ENCODE measurements at places on chromosomes 3 and 15. TPM values are rescaled to one million over a fixed set of nuclear protein-coding genes. Genes with fewer than 3 reads are reported as not detected.

NMD3 gene
- total RNA-seq = 90.7 TPM

LRRC34 gene
- total RNA-seq = not detected

PRTG gene
- 12.0 TPM for total RNA-seq

ACTC1 gene
- total RNA-seq = not detected

THBS1 gene
- total RNA-seq = 199 TPM

GUCA1C gene
- not detected for total RNA-seq

RNU5B-1 gene
- total RNA-seq = 20.3 TPM

SI gene
- total RNA-seq = not detected

ADGRG7 gene
- total RNA-seq = 1.4 TPM

ZPLD1 gene
- total RNA-seq = 0.64 TPM

GRCh38 chr3:177448987-177449359, 251.7 kb upstream of the TBL1XR1 start:
- DNase-seq = no peak

GRCh38 chr3:15964605-15965442, 167.0 kb upstream of the ANKRD28 start:
- no peak for DNase-seq

GRCh38 chr3:170171563-170171962, 10.0 kb downstream of the PHC3 start:
- DNase-seq = no peak

DNA sequence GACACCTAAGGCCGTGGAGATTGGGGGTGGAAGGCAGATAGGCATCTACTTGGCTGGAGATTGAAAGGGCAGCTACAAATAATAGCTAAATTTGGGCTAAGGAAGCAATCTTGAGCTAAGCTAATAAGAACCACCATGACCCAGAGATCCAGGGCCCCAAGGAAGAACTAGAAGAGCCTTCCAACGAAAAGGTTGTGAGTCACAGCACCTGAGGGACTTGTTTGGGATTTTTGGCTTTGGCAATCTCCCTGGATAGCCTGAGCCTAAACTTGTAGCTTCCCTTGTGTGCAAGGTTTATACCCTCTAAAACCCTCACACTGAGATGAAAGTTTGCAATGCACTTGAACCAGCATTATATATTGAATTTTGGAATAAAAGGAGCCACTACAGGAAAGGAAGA, 364.0 kb upstream of the IL12A start:
- no peak for DNase-seq

DNA sequence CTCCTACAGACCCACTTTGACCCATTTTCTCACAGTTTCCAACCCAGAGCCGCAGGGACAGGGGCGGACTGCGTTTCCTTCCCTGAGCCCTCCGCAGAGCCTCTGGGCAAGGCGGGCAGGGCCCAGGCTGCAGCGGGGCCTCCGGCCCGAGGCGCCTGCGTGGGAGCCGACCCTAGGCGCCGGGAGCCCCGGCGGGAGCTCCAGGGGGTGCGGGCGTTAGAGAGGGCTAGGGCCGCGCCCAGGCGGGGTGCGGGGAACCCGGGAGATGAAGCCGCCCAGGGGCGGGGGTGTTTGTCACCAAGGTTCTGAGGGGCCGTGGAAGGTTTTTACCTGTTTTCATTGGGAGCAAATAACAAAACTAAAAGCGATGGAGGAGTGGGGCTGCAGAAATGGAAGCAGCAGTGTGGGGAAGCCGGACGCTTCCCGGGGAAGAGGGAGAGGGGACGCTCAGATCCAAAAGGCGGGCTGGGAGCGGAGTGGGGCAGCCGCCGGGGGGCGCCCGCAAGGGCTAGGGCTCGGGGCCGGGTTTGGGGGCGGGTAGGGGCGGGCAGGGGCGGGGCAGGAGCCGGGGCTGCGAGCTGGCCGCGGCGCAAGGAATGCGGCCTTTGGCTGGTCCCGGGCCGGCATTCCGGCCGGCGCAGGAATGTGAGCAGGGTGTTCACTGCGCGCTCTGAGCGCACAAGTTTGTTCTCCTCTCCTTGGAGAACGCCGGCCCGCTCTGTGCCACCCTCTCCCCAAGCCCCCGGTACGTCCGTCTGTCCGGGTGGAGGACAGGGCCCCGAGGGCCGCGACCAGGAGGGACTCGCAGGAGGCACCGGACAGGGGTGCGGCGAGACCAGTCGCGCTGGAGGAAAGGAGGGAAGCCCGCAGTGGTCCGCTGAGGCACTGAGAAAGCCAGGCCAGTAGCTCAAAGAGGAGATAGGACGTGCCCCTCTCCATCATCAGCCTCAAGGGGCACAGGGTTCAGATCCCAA, 61.1 kb downstream of the AMOTL2 start:
- peak; percentile 91 for DNase-seq

GRCh38 chr3:54755756-54756155, 172.1 kb downstream of the LRTM1 start:
- DNase-seq = no peak

GRCh38 chr15:38486936-38487335, 33.0 kb downstream of the FAM98B start:
- no peak for DNase-seq

DNA sequence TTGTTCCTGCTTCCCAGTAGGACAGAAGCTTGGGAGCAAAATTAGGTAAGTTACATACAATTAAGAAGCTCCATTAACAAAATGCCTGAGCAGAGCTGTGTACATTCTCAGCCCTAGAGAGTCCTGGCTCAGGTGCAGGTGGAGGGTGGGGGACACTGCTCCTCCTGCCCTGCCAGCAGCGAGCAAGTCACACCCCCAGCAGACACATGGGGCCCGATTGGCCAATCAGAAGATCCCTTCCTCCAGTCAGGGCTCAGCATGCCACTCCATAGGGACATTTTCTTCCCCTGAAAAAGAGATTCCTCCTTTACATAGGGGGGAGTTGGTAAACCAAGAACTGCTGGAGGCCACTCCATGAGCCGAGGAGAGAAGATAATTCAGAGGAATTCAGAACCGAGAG, 62.1 kb downstream of the PLXNA1 start:
- DNase-seq = peak; percentile 66

- peak; percentile 43 for DNase-seq
These were observed 42.5 kb downstream of the TAMM41 start for GRCh38 chr3:11803977-11804892.

- no peak for DNase-seq
These were observed 226.8 kb downstream of the LPP start for GRCh38 chr3:188380722-188381121.

GRCh38 chr15:51024735-51025453, 69.8 kb downstream of the TNFAIP8L3 start:
- DNase-seq = no peak

GRCh38 chr15:49036650-49037545, 9.3 kb downstream of the SECISBP2L start:
- DNase-seq = no peak

GRCh38 chr15:39419651-39420050, 161.2 kb upstream of the THBS1 start:
- no peak for DNase-seq
